ENCODE measurements at places on chromosomes 11 and 22.

GRCh38 chr22:39563571-39564428 lies 6.8 kb upstream of the CACNA1I start:
- DNase-seq = no peak

DNA sequence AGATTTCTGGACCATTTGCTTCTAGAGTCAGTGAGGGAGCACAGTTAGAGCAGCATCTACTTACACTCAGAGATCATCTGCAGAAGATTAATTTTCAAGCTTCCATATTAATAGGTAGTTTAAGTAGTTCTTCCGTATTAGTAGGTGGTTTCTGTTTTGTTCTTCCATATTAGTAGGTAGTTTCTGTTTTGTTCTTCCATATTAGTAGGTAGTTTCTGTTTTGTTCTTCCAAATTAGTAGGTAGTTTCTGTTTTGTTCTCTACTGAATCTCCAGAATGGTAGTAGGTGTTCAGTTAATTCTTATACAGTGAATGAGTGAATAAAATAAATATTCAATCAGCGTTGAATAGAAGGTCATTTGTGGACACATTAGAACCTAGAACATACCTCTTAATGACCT lies 175.7 kb downstream of the TMEM135 start:
- DNase-seq = no peak

- DNase-seq = no peak
Observed at GRCh38 chr22:46728470-46728869, 9.6 kb downstream of the CERK start.

- DNase-seq = no peak
Observed at GRCh38 chr11:46239801-46240061, 37.7 kb upstream of the CREB3L1 start.

DNA sequence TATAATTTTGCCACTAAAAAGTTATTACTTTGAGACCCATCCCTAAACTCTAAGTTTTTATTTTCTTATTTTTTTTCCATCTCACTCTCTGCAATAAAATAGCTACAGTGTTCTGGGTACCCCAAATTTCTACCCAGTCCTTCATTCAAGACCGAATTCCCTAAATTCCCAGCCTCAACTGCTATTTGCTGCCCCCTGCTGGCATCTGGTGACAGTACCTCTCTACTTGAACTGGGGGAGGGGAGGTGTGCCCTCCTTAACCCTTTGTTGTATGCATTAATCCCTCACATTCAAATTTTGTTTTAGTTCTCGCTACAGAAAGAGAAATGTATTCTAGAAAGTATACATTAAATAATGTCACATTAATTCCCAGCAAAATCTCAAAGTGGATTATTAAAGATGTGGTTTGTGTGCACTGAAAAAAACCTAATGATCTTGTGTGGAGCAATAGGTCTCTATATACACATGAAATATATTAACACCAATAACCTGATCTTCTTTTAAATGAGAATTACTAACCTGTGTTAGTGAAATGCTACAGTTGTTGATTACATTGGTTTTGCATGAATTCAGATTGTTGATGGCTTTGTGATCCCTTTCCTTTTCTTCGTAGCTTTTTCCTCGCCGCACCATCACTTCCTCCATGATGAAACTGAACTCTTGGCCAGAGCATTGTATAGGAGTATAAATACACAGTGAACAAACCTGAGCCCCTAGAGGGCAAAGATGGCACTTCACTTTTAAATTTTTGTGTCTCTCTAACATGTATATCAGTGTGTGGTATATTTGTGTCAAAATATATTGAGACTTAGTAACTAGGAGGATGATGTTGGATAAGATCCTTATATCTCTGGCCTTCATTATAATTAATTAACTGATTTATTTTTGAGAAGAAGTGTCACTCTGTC lies 590.0 kb downstream of the METTL15 start:
- no peak for DNase-seq

GRCh38 chr11:45457649-45458048 lies 171.5 kb upstream of the SYT13 start:
- no peak for DNase-seq

- no peak for DNase-seq
Observed at GRCh38 chr11:130454491-130455252, 6.2 kb downstream of the ADAMTS15 start.

DNA sequence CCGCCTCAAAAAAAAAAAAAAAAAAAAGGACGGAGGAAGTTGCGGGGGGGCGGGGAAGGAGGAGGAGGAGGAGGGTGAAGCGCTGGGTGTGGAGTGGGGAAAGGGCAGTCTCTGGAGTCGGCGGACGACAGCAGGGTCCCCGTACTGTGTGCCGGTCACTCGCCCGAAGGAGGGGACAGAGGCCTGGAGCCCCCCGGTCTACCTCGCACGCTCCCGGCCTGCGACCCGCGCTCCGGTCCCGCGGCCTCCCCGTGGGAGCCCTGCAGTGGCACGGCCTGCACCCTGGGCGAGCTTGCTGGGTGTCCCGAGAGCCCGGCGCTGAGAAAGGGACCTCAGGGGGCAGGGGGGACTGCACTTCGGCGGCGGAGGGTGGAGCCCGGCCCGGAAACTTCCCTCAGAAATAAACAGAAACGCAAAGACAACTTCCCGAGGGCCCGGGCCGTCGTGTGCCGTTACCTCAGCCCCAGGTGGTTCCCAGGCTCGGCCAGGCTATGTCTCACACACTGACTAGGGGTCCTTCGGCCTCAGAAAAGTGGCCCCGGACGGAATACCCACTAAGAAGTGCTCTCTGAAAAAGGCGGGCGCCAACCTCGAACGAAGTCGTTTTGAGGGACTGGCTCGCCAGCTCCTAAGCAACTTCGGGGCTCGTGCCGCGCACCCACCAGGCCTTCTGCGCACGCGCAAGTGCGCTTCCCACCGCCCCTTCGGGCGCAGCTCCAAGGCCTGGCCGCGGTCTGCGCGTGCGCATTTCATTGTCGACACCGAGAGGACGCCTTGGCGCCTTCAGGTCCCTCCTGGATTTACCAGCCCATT lies at the start of gene MAJIN:
MAJIN (minus strand) TSS at position 688 of the 813 bp plus-strand sequence. CDS start 12,703 bp downstream, outside the sequence.
- peak; percentile 50 for DNase-seq

- no peak for DNase-seq
Observed at GRCh38 chr11:33391893-33392251, 134.7 kb downstream of the HIPK3 start.

- peak; percentile 17 for DNase-seq
Observed at GRCh38 chr11:124865902-124866851, 945 bp downstream of the ROBO3 start.

- no peak for DNase-seq
Observed at GRCh38 chr11:68569357-68569756, 108.8 kb downstream of the PPP6R3 start.

GRCh38 chr11:59188954-59189353 lies 17.0 kb downstream of the DTX4 start:
- no peak for DNase-seq

DNA sequence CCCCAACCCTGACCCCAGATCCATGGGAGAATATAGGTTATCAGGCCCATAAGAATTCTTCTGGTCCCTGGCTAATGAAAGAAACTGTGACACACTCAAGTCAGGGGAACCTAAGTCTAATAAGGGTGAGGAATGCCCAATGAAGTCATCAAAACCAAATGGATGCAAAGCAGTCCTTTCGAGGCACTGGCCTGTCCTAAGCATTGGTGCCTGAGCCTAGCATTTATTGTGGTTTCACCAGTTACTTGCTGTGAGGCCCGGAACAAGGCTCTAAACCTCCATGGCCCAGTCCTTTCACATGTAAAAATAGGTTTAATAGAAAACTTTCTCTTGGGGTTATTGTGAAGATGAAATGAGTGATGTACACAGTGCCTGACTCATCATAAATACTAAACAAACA lies 712.6 kb downstream of the DLG2 start:
- DNase-seq = no peak

- DNase-seq = no peak
Observed at GRCh38 chr11:126465573-126466188, 110.2 kb downstream of the ST3GAL4 start.

DNA sequence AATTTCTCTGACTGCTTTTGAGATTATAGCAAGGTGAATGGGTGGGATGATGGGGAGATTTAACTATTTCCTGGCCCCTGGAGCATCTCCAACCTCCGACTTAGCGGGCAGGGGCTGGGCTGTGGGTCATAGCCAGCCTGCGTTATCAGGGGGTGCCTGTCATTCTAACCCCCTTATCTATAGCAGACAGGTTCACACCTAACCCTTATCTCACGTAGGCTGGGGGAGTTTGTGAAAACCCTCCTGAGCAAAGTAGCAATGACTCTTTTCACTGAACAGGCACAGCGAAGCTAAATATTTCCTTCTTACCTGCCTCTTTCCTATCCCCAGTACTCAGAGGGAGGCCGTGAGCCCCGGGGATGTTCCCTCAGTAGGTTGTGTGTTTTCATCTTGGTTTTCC lies 511.4 kb upstream of the B3GAT1 start:
- DNase-seq = no peak

GRCh38 chr11:22433094-22433455 lies 94.9 kb downstream of the SLC17A6 start:
- no peak for DNase-seq

GRCh38 chr11:110081462-110082376 lies 11.5 kb upstream of the ZC3H12C start:
- no peak for DNase-seq

DNA sequence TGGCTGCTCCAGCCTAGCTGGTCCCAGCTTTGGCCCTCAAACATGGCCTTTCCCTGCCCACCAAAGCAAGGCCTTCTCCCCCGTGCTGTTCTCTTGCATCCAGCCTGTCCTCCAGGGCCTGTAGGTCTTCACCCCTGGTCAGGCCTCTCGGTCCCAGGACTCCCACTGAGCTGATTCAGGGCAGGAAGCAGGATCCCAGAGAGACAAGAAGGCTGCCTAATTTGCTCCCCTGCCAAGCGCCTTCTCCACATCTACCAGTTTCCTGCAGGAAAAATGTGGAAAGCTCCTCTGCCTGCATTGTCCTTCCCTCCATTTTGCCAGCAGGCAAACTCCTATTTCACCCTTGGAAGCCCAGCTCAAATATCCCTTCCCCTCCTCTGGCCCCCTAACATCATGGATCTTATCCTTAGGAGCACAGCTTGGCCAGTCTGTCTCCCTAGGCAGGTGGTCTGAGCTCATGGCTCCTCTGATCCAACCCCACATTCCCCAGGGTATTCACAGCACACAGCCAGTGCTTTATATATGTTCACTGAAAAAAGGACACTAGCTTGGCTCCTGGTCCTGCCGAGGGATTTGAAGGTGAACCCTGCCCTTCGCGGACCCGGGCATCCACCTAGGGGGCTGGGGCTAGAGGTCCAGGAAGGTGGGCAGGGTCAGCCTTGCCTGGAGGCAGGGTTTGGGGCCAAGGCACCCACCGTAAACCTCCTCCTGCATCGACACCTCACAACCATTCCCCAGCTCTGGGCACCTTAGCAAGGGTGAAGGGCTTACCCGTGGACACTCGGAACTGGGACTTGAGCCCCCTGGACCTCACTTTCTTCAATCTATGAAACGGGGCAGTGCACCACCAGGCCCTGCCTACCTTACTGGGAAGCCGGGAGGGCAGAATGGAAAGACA lies 968 bp downstream of the RHBDD3 start:
- no peak for DNase-seq

GRCh38 chr11:12950670-12951069 lies 58.4 kb upstream of the RASSF10 start:
- DNase-seq = no peak

DNA sequence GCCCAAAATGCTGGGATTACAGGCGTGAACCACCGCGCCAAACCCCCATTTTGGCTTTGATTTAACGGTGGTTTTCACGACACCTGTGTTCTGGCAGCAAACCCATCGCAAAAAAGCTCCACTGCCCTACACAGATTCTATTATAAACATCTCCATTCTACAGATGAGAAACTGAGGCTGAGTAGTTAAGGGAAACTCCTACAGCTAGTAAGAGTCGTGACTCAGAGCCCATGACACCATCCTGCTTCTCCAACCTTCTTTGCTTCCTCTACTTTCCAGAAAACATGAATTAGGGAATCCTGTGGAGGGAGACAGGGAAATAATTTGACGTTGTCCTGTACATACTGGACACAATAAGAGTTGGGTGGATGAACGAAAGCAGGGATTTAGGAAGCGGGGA lies 429 bp upstream of the SNX15 start:
- no peak for DNase-seq

DNA sequence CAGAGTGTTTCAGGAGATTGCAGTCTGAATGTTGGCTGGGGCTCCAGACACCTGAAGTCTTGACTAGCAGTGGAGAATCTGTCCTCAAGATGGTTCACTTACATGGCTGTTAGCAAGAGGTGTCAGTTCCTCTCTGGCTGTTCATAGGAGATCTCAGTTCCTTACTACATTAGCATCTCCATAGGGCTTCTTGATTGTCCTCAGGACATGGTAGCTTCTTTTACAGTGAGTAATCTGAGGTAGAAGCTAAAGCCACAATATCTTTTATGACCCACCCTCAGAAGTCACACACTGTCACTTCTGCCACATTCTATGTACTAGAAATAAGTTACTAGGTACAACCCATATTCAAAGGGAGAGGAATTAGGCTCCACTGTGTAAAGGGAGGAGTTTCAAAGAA lies 10.5 kb upstream of the PATL1 start:
- no peak for DNase-seq

All from stimulated activated CD8-positive, alpha-beta memory T cell treated with anti-CD3 and anti-CD28 coated beads, Interleukin-4, amount 100 ng/mL, for 1 hour (primary cell).